ENCODE measurements at places on chromosomes 1 and 21. TPM values are rescaled to one million over a fixed set of nuclear protein-coding genes. Genes with fewer than 3 reads are reported as not detected.

CD1D gene
- under 0.01 TPM for total RNA-seq

PLD5 gene
- not detected for total RNA-seq

CLCA4 gene
- total RNA-seq: not detected

OLFML3 gene
- 18.5 TPM for total RNA-seq

MFAP2 gene
- 40.3 TPM for total RNA-seq

LENEP gene
- not detected for total RNA-seq

TSPAN1 gene
- total RNA-seq: 0.49 TPM

FLG gene
- total RNA-seq: not detected

NT5C1A gene
- total RNA-seq: not detected

MAP1LC3C gene
- total RNA-seq: not detected

KRTAP10-1 gene
- total RNA-seq: not detected

MYBPHL gene
- total RNA-seq: not detected

INKA2 gene
- total RNA-seq: 13.7 TPM

RAB7B gene
- total RNA-seq: not detected

LEFTY1 gene
- total RNA-seq: not detected

C1orf185 gene
- not detected for total RNA-seq

STYXL2 gene
- total RNA-seq: not detected

FCRL3 gene
- not detected for total RNA-seq

AADACL4 gene
- not detected for total RNA-seq

CHRM3 gene
- total RNA-seq: 0.13 TPM

RNU1-4 gene
- total RNA-seq: 6,751 TPM

SMIM11 gene
- 14.1 TPM for total RNA-seq

DCST1 gene
- total RNA-seq: not detected

MARCKSL1 gene
- 129 TPM for total RNA-seq

ZBTB8OS gene
- 24.3 TPM for total RNA-seq

LAMB3 gene
- total RNA-seq: 4.6 TPM

CHIA gene
- not detected for total RNA-seq

ZNF683 gene
- total RNA-seq: not detected

TAS1R3 gene
- total RNA-seq: 0.32 TPM

GPR25 gene
- not detected for total RNA-seq

KRTCAP2 gene
- total RNA-seq: 96.2 TPM

CD2 gene
- not detected for total RNA-seq

SLAMF9 gene
- total RNA-seq: not detected

HIVEP3 gene
- 2.1 TPM for total RNA-seq

HSD11B1 gene
- total RNA-seq: not detected

AMY1A gene
- total RNA-seq: not detected

SPATA17 gene
- total RNA-seq: not detected

RGS18 gene
- not detected for total RNA-seq

GUCA2B gene
- total RNA-seq: not detected

IGSF3 gene
- total RNA-seq: 0.49 TPM

OBSCN gene
- 9.1 TPM for total RNA-seq

KIF14 gene
- total RNA-seq: 7.9 TPM

TMEM61 gene
- not detected for total RNA-seq

STRIP1 gene
- 30.6 TPM for total RNA-seq

SLC6A17 gene
- under 0.01 TPM for total RNA-seq

FYB2 gene
- total RNA-seq: not detected

ANGPTL1 gene
- total RNA-seq: under 0.01 TPM

FCER1A gene
- not detected for total RNA-seq
